ENCODE measurements at places on chromosomes 11 and 22.

GRCh38 chr11:111393096-111393495, 14.0 kb upstream of the POU2AF1 start:
- DNase-seq, result no peak

- no peak for DNase-seq
Observed at GRCh38 chr22:47571616-47572015, 809.2 kb downstream of the TBC1D22A start.

- no peak for DNase-seq
Observed at GRCh38 chr11:12177739-12178338, 67.4 kb downstream of the MICAL2 start.

DNA sequence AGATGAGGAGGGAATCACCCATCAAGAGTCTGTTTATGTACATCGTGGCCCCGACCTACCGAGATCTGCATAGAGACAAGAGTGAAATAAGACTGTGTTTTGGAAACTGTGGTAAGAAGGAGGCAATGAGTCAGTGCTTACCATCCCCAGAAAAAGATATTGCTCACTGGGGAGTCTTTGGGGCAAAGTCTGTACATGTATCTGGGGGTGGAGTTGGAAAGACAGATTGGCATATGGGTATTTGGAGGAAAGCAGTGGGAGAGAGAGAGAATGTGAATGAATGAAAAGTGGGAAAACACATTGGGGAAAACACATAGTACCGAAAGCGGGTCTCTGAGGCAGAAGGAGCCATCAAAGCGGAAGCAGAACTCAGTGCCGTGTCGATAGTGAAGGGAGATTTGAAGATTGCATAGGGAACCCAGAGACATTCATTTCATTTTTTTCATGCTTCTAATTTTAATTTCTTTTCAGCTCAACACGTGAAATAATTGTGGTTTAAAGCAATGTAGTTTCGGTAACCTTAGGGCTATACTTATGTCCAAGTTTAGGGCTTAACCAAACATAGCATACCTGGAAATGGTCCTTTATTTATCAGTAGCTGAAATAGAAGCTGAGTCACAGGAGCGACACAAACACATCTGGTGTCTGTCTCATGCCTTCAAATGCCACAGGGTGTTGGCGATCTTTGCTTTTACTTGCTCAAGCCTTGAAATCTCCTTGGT, 98.6 kb upstream of the CD44 start:
- peak; percentile 34 for DNase-seq

DNA sequence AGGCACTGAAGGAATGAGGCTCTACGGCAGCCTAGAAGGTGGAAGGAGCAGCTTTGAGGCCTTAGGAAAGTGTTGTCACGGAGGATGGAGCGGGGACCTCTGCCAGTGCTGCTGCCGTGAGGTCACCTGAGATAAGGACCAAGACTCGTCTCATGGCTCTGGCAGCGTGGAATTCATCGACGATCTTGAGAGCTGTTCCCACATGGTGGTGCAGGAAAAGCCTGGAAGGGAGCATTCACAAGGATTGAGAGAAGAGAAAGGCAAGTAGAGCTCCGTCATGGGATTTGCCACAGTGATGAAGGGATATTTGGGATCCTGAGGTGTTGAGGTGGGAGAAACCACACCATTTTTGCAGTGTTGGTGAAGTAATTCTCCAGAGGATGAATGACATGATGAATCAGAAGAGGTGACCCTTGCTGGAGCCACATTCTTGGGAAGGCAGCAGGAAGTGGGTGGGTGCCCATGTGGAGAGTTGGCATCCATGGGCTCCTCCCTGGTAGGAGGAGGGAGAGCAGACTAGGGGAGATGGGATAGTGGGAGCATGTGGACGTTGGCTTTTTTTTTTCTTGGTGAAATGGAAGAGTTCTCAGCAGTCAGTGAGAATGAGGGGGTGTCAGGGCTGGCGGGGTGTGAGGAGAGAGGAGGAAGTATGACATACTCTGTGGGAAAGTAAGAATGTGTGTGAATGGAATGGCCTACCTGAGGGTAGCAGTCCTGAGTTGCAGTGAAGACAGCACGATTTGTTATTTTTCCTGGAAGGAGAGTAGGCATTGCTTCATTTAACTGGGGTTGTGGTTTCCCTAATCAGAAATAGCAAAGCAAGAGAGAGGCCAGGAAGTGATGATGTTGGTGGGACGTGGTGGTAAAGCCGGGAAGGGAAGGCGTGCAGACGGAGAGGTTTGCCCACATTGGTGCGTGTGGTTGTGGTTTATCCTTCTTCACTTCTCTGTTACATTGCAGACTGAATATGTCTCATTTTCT, 11.1 kb downstream of the PPP6R3 start:
- peak; percentile 53 for DNase-seq
